ENCODE measurements at places on chromosomes 5 and 9. TPM values are rescaled to one million over a fixed set of nuclear protein-coding genes. Genes with fewer than 3 reads are reported as not detected.
A peak's percentile ranks its signal among the peaks of the same experiment; 100 is the strongest.

- H3K27ac ChIP-seq: no peak overlapping the region
- H3K27me3 ChIP-seq: no peaks in the 10 kb centered on the region
- no peaks in the 10 kb centered on the region for H3K4me1 ChIP-seq
- H3K36me3 ChIP-seq: no peaks in the 10 kb centered on the region
Measured at GRCh38 chr5:36724467-36725332, 118.3 kb downstream of the SLC1A3 start.

GRCh38 chr5:59040024-59040803, 457.3 kb downstream of the RAB3C start:
- peak overlapping the region; percentile 89 for H3K27ac ChIP-seq
- H3K36me3 ChIP-seq: no peaks in the 10 kb centered on the region
- H3K4me1 ChIP-seq: no peaks in the 10 kb centered on the region
- H3K4me3 ChIP-seq: peak overlapping the region; percentile 79

DNA sequence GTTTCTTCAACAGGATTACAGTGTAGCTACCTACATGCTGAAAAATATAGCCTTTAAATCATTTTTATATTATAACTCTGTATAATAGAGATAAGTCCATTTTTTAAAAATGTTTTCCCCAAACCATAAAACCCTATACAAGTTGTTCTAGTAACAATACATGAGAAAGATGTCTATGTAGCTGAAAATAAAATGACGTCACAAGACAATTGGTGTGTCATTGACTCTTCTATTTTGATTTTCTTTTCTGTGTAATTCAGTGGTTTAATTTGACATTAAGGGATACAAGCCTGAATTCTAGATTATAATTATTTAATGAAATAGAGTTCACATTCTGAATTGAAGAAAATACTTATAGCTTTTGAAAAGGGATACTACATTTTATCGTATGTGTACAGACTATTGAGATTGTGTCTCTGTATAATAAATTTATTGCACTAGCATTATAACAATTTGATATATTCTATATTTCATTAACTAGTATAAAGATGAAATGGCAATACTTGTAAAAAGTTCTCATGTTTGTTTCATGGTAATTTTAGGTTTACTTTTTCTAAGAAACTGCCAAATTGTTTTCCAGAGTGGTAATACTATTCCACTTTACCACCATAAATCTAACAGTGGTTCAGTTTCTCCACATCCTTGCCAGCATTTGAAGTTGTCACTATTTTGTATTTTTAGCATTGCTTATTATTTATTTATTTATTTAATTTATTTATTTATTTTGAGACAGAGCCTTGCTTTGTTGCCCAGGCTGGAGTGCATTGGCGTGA, 18.7 kb downstream of the ANXA1 start:
- no peak overlapping the region for H3K4me3 ChIP-seq
- H3K27ac ChIP-seq: no peak overlapping the region
- H3K36me3 ChIP-seq: peaks cover 40% of the 10 kb centered on the region
- H3K27me3 ChIP-seq: no peaks in the 10 kb centered on the region
- DNase-seq: no peak
- H3K4me1 ChIP-seq: no peaks in the 10 kb centered on the region

- H3K4me1 ChIP-seq: no peaks in the 10 kb centered on the region
- no peak overlapping the region for H3K27ac ChIP-seq
- DNase-seq: no peak
- H3K4me3 ChIP-seq: no peak overlapping the region
- no peaks in the 10 kb centered on the region for H3K36me3 ChIP-seq
Measured at GRCh38 chr5:92640340-92640739, 940.7 kb downstream of the NR2F1-AS1 start.

KCTD16 gene
- total RNA-seq: 0.28 TPM

GRCh38 chr9:101495810-101496209, 37.8 kb upstream of the RNF20 start:
- no peaks in the 10 kb centered on the region for H3K27me3 ChIP-seq
- H3K36me3 ChIP-seq: no peaks in the 10 kb centered on the region
- H3K4me3 ChIP-seq: no peak overlapping the region
- no peaks in the 10 kb centered on the region for H3K4me1 ChIP-seq

MAMDC2 gene
- 28.8 TPM for total RNA-seq

DNA sequence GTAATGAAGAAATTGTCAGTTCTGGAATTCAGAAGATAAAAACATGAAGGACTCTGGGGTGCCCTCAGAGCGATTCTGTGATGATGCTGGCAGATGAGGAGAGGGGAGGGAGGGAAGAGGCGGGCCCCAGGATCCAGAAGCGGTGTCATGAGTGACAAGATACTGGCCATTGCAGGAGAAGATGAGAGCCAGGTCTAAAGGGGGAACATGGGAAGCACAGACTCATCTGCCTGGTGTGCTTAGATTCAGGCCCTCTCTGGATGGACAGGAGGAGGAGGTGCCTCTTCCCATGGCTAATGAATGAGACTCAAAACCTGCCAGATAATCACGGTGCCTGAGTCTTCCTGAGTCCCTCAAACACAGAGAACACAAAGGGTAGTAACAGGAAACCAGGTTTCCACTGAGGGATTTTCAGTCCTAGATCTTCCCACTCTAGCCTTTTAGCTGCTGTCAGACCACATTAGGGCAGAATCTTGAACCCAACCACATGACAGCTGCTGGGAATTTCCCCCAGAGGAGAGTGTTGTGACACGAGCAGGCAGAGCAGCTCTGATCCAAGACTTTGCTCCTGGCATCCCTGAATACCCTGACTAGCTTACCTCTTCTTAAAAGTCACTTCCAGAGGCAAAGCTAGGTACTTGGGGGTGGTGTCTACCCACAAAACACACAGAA, 28.2 kb upstream of the HSPA9 start:
- no peak overlapping the region for H3K27ac ChIP-seq
- no peak overlapping the region for H3K4me3 ChIP-seq
- H3K27me3 ChIP-seq: no peaks in the 10 kb centered on the region
- no peaks in the 10 kb centered on the region for H3K4me1 ChIP-seq
- H3K36me3 ChIP-seq: no peaks in the 10 kb centered on the region
- no peak for DNase-seq

- H3K36me3 ChIP-seq: peaks cover 6% of the 10 kb centered on the region
- H3K27me3 ChIP-seq: no peaks in the 10 kb centered on the region
- no peak for DNase-seq
- no peak overlapping the region for H3K4me3 ChIP-seq
- peaks cover 79% of the 10 kb centered on the region for H3K4me1 ChIP-seq
Measured at GRCh38 chr9:127116088-127116726, 6.2 kb downstream of the ANGPTL2 start.

DNA sequence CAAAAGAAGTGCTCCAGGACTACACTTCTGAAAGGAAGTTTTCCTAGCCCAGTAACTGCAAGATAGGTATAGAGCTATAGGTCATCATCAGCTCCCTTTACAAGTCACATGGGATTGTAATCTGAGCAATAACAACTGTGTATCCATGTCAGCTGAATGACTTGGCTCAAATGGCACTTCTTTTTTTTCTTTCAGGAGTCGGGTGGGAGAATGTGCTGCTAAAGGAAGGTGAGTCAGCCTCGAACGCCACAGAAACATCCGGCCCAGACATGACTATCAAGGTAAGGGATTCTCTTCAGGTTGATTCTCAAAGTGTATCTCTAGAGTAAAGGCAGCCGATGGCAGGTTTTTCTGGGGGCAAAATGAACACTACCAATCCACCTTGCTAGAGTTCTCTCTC, 192.2 kb downstream of the C9orf152 start:
- no peak overlapping the region for H3K4me3 ChIP-seq
- H3K27ac ChIP-seq: peak overlapping the region; percentile 32
- H3K27me3 ChIP-seq: no peaks in the 10 kb centered on the region
- H3K4me1 ChIP-seq: no peaks in the 10 kb centered on the region
- no peak for DNase-seq

GRCh38 chr5:121144764-121145163, 680.7 kb downstream of the PRR16 start:
- H3K4me1 ChIP-seq: no peaks in the 10 kb centered on the region
- DNase-seq: no peak
- no peaks in the 10 kb centered on the region for H3K36me3 ChIP-seq
- no peak overlapping the region for H3K4me3 ChIP-seq
- H3K27ac ChIP-seq: no peak overlapping the region

SIT1 gene
- total RNA-seq: 0.55 TPM
